Activated naive CD8-positive, alpha-beta T cell treated with anti-CD3 and anti-CD28 coated beads for 36 hours (primary cell): ENCODE measurements at places on chromosomes 5 and 9.

DNA sequence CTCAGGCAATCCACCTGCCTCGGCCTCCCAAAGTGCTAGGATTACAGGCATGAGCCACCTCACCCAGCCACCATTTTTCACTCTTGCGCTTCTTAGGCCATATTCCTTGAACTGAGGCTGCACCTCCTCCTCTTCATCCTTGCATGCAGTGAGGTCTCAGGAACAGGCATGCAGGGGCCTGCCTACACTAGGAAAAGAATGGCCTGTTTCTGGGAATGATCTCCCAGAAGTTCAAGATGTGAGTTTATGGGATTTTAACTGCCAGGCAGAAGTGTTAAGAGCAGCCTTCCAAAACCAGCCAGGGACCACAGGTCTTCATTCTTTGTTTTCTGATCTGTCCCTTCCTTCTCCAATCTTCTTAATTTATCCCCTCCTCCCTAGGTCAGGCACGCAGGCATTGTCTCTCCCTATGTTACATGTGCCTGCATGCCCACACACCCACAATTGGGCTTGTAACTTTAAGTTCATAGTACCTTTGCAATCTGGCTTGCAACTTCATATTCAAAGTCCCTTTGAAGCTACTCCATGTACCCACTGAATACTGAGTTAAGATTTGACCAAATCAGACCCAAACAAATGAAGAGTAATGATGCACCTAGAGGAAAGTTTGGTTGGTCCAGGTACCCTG lies 10.5 kb upstream of the HSPA4 start:
- DNase-seq: no peak

DNA sequence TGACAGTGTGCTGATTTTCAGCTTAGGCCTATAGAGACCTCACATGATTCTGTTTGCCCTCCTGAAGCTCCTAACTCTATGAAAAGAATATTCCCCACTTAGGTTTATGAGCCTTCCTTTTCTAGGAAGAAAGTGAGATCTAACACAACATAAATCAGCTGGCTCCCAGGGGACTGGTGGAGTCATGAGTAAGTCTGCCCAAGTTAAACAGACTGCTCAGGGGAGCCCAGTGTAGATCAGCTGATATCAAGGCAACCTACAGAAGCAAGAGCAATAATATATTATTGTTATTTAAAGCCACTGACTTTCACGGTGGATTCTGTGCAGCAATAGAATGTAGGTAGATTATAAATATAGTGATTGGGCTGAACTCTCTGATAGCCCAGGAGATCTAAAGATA lies 1978.6 kb upstream of the CDH6 start:
- DNase-seq: no peak

DNA sequence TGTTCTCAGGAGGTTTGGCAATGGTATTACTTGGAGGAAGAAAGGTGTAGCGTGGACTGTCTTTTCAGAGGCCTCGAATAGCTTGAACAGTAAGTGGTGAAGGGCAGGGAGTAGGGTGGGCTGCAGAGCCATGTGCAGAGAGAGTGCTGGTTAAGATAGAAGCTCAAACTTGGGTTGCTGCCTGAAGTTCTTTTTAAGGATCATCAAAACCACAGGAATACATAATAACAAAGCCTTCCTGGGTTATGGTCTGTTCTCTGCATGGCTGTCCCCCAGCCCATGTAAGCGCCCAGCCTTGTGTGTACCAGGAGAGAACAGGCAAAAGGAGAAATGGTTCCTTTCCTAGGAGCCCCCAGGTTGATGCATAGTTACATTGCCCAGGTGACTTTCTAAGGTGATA lies 43.9 kb downstream of the RCL1 start:
- DNase-seq: no peak

DNA sequence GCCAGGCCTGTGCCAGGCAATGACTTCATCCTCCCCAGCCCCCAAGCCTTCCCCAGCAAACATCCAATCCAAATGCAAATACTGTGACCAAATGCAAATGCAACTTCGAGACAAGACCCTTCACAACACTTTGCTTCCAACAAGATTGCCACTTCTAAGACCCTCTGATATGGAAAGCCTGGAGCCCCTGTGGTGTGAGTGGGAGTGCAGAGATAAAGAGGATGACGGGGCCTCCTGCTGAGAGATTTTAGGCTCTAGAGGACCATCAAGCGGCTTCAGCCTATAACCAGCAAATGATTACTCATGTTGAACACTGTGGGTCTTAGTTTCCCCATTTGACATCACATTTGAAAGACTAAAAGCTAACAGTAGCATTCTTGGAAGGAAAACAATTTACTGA lies 46.6 kb upstream of the GABRP start:
- no peak for DNase-seq

DNA sequence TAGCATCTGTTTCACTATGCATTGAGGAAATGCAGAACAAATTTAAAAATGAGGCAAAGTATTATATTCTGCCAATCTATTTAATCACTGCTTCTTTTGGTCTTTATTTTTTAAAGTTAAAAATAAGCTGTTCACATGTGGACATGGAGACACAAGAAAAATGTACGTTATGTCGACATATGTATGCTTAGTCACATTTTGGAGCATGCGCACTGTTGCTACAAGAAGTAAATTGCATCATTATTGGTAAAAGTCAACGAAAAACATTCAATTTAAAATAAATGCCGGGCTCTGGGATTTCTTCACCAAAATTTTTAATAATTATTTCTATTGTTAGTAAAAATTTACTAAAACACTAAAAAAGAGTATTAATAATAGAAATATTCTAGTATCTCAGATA lies 876.3 kb upstream of the CTNND2 start:
- no peak for DNase-seq

- DNase-seq: no peak
Observed at GRCh38 chr5:173310218-173310769, 17.9 kb downstream of the STC2 start.

DNA sequence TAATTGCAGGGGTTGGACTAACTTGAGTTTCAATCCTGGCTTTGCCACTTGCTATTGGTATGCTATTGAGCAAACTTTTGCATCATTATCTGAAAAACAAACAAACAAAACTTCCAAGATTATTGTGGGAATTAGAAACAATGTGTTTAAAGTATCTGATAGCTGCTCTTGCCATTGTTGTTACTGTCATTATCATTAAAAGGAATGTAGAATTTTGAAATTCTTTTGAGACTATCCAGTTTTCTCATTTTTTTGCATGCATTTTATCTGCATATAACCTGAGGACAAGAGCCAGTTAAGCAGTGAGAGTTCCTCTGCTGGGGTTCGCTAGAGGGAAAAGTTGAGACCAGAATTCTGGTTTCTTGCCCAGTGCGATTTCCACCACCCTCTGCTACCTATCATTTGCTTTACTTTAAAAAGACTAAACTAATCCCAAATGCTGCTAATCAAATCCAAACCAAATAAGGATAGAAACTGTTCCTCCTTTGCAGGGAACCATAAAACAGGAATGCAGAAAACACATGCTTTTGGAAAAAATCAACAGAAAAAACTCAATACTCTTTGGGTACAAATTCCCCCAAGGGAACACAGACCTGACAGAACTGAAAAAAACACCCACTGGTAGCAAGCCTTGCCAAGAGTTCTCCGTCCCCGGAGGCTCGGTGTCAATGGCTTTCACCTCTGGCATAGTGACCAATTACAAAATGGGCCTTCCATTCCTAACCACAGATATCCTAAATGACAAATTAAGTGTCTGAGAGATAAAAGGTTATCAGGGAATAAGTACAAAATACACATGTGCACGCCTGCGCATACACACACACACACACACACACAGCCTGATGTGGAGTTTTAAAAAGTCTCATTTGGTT lies 373.7 kb downstream of the ARL15 start:
- DNase-seq: no peak

- no peak for DNase-seq
Observed at GRCh38 chr5:175493726-175494125, 15.4 kb downstream of the SFXN1 start.

GRCh38 chr5:28788954-28789353 lies 1750.6 kb upstream of the CDH9 start:
- no peak for DNase-seq

DNA sequence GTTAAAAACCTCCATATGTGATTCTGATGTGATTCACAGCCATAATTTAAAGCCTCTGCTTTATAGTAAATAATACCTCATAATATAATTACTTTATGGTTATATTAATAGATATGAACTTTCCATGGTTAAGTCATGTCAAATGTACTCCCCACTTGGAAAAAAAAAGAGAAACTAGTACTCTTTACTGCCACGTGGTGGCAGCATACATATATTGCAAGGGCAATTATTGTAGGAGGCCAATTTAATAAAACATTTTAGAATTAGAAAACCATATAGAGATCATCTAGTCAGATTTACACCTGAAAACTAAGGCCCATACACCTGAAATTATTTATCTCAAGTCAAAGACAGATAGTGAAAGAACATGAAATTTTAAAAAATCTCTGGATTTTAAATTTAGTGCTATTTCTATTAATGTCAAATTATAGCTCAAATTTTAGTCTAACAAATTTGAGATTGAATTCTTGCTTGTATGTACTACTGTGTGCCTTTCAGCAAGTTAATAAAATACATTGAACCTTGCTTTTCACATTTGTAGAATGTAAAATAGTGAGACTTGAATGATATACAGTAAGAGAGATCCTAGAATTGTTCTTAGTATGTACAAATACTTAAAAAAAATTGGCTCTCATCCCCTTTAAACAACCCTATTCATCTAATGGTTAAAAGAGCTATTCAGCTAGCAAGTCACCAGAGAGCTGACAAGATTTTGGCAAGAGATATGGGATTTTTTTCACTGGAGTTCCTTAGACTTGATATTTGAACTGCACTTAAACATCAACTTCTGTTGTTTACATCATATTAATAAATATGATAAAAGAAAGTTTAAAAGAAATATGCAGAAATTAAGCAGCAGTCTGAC lies 603.8 kb downstream of the TLE4 start:
- no peak for DNase-seq

- peak; percentile 10 for DNase-seq
Observed at GRCh38 chr5:173187054-173187743, 42.9 kb downstream of the BNIP1 start.

DNA sequence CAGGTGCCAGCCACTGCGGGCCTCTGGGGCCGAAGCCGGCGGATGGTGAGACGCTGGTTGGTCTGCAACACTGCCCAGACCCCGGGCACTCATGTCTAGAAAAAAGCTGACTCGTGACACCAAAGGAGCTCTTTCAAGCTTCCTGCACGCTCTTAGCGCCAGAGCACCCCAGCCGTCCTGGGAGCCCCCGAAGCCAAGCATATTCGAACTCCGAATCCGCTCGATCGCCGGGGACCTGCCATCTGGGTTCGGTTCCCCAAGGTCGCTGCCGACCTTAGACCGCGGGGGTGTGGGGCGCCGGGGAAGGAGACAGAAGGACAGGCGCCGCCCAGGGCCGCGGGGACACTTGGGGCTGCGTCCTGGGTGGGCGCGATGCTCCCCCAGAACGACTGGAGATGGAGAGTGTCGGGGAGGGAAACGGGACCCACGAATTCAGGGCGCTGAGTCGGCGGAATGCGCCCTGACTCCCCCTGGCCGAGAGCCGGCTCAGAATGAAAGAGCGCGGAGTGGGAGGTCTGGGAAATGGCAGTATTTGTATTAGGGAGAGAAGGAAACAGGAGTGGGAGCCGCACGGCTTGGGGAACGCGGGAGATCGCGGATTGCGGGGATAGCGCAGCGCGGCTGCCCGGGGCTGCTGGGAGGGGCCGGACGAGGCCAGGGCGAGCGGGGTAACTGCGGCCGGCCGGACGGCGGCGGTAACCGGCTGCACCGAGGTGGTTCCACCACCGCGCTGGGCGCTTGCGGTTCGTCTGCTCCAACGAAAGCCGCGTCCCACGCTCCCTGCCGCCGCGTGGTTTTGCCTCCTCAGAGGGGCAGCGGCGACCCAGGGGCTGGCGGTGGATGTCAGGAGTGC lies 20.1 kb upstream of the MARCHF6 start:
- peak; percentile 20 for DNase-seq

DNA sequence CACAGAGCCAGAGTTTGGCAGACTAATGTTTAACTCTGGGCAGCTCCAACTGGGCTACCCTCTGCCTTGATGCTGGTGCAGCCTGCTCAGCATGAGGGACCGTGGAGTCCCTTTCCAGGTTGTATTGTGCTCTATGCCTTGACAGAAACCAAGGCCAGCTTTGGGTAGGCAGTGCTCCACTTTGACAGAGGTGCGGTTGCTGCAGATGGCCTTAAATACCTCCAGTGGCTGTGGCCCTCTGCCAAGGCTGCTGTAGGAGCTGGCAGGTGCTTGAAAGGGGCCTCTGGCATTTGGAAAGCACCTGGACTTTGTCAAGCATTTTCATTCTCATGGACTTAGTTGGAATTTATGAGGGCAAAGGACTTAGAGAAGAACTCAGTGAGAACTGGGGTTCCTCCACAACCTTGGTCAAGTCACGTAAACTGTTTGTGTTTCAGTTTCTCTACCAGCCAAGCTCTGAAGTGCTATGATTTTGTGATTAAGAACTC lies 249.7 kb upstream of the ZNF462 start:
- DNase-seq: no peak

- no peak for DNase-seq
Observed at GRCh38 chr5:74140409-74140808, 500.1 kb downstream of the ENC1 start.

DNA sequence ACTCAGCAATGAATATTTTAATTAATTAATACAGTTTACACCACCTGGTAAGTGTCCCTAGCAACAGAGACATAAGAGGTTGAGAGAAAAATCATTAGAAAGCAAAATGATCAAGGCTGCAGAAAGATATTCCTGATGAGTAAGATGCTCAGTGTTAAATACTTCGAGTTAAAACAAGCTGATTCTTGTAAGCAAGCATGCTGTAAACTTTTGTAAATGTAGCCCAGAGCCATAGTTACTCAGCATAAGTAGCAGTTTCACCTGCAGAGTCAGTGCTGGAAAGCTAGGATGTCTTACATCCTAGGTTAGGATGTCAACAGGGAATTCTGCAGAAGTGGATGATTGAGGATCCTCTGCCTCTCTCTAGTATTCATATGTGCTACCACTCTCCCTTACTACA lies 4.2 kb downstream of the PRKACG start:
- no peak for DNase-seq

DNA sequence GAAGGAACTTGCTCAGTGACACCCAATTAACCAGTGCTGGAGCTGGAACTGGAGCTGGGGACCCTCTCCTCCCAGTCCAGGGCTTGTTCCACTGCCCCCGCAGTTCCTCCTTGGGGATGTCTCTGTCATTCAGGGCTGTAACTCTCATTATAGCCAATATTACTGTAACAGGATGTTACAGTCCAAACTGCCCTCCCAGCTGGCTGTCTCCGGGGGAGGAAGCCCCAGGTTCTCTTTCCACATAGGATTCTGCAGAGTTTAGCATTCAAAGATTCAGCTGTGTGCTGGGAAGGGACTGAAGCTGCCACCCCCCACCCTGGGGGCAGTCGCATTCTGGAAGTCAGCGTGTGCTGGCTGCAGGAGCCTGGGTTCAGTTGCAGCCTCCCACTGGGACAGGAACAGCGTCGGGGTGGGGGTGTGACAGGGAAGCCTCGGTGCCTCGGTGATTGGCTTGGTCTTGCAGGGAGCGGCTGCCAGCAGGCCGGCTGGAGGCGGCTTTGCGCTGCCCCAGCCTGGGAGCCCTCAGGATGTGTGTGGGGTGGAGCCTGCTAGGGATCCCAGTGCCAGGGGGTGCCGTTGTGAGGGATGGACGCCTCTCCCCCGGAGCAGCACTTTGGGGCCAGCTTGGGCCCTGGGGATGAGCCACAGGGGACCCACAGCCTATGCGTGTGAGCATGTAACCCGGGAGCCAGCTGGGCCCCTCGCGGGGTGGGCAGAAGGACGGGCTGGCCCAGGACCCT lies 101.1 kb downstream of the RGS3 start:
- DNase-seq: no peak
